ENCODE measurements at places on chromosomes 2 and 18.

- DNase-seq = peak; percentile 7
Measured at GRCh38 chr18:11607906-11608305, 1.5 kb upstream of the SLC35G4 start.

GRCh38 chr2:26640331-26640745 is 828 bp downstream of the CIB4 start:
- DNase-seq = no peak

DNA sequence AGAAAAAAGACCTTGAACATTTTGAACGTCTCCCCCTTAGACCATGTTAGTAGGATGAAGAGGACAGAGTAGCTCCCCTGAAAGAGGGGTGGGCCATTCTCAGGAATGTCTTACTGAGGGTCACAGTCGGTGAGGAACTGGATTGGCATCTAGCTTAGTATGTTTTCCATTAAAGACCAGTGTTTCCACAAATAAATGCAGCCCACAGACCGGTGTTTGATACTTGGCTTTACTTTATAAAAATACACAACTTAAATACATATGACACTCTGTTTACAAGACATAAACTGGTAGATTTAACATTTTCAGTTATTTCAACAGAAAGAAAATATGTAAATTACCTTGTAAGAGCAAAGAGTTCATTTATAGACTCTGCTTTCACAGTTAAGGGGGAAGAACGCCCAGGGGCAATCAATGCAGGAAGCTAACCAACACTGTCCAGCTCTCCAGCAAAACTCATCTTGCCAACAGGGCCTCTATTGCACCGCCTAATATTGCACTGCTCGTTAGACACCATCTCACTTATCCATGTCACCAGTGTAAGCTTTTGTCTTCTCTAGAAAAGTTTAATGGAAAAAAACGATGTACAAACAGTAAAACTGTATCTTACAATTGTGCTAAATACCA is 23.5 kb upstream of the ADCY3 start:
- no peak for DNase-seq

GRCh38 chr2:8628866-8629209 is 53.0 kb upstream of the ID2 start:
- no peak for DNase-seq

DNA sequence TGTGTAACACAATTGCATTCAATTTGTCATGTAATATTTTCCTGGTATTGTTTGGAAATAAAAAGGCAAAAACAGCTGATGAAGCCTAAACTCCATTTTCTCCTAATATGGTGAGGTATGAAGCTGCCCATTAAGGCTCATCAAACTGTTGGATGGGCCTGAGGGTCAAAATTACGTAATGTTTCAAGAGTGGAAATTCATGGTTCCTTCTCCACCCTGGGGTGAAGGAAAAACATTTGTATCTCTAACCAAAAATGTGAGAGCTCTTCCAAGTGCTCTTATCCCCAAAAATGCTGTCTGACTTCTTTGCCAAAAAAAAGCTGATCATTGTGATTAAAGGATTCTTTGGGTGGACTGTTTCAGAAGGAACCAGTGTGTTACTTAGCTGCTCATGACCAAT is 91.8 kb downstream of the ARHGAP28 start:
- DNase-seq = no peak

DNA sequence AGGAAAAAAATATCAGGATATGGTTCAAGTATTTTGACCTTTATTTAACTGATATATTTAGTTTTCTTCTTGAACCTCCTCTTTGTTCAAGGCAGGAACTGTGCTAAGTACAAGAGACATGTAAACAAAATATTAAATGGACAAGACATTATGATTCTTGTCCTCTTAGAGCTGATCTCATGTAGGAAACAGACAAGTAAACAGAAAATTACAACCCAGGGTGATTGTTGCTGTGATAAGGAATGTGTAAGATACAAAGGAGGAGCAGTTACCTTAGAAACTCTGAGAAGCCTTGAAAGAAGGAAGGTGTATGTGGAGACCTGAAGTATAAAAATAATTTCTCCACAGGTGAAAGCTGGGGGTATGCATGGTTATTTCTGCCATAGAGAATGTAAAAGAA is 12.9 kb downstream of the RBM45 start:
- no peak for DNase-seq

- no peak for DNase-seq
Measured at GRCh38 chr2:88211003-88211808, 41.1 kb downstream of the THNSL2 start.

- DNase-seq = peak; percentile 38
Measured at GRCh38 chr2:142165790-142166189, 35.0 kb upstream of the LRP1B start.
